Anterior cingulate cortex (tissue), 58 donors: ENCODE measurements at places on chromosomes 1 and 21.
A peak's percentile ranks its signal among the peaks of the same experiment; 100 is the strongest.

DNA sequence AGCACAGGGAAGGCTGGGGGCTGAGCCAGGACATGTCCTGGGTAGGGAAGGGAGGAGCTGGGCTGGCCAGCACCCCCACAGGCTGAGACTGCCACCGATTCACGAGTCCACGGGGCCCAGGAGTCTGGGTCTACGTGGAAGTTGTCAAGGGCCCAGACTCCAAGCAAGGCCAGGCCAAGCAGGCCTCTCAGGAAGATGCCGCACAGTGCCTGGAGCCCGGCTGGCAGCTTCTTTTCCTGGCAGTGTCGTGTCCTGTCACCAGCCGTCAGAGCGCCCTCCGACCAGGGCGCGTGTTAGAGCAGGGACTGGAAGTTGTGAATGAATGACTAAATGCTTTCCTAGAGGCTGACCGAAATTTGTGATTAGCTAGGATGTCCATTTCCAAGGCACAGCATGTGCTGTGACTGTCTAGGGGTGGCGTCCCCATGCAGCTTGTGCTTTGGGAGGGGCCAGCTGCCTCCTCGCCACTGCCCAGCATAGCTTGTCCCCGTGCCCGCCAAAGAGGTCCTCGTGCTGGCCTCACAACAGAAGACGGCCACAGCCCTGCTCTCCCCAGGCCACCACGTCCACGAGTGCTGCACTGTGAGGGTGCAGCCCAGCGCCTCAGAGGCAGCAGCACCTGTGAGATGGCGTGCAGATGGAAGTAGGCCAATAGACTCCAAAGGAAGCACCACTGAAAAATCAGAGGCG, 147.4 kb upstream of the COL6A1 start:
- no peak for DNase-seq

GRCh38 chr1:165773324-165773965, 4.8 kb upstream of the TMCO1 start:
- no peak for DNase-seq

DNA sequence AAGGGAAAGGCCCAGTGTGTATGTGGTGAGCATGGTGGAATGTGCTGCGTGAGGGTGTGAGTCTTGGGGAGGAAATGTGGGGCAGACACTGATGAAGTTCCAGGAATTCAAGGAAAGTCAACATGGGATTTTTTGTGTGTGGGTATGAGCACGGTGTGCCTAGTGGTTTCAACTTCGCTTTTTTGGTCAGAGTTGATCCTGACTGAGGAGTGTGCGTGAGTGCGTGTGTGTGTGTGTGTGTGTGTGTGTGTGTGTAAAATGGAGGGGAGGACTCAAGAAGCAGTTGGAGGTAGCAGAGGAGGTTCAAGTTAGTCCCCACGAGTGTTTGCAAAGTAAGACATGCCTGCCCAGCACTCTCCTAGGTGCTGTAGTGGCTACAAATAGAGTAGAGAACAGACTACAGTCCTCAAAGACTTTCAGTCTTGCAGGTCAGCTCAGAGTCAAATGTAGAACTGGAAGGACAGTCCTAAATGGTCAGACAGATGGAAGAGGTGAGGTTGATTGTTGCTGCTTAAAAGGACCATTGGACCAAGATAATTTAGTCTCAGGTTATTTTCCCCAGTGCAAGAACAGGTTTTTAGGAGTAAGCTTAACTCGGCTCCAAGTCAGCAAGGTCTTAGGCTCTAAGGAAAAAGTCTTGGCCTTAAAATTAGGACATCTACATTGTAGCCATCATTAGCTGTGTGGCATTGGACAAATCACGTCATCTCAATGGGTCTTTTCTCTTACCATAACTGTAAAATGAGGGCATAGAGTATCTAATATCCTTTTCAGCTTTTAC, 25.0 kb downstream of the SLAMF1 start:
- no peak for DNase-seq

GRCh38 chr21:45987121-45987711, 5.6 kb downstream of the COL6A1 start:
- DNase-seq: no peak

- DNase-seq: peak; percentile 22
Observed at GRCh38 chr1:37765916-37766664, 1.2 kb upstream of the EPHA10 start.

DNA sequence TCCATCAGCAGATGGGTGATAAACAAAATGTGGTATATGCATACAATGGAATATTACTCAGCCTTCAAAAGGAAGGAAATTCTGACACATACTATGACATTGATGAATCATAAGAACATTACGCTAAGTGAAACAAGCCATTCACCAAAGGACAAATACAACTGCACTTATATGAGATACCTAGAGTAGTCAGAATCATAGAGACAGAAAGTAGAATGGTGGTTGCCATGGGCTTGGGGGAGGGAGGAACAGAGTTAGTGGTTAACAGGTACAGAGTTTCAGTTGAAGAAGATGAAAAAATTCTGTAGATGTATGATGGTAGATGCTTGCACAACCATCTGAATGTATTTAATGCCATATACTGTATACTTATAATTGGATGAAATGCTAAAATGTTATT, 39.1 kb upstream of the KCNK2 start:
- no peak for DNase-seq

DNA sequence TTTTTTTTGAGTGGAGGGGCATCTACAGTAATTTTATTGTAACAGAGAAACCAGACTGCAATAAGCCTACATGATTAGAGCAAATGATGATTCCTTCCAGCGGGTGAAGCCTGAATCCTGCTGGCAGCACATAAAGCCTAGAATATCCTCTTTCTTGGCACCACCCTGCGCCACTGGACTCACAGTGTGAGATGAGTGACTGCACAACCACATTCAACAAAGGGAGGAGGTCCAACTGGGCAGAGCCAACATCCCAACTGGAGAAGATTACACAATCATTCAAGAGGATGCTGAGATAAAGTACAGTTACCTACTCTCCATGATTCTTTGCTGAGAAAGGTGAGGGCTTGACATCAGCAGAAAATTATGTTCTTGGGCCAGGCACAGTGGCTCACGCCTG, 67.4 kb downstream of the TNFSF4 start:
- no peak for DNase-seq

GRCh38 chr1:184393962-184394361, 7.1 kb downstream of the C1orf21 start:
- no peak for DNase-seq

GRCh38 chr1:30780409-30780808, 22.8 kb upstream of the LAPTM5 start:
- DNase-seq: no peak

- DNase-seq: no peak
Observed at GRCh38 chr1:30533796-30534550, 189.4 kb downstream of the MATN1 start.

- DNase-seq: no peak
Observed at GRCh38 chr1:14803002-14803789, 204.7 kb downstream of the KAZN start.

- DNase-seq: peak; percentile 50
Observed at GRCh38 chr1:2543543-2544092, 12.6 kb upstream of the TNFRSF14 start.

- DNase-seq: no peak
Observed at GRCh38 chr1:203186091-203186445, 436 bp downstream of the CHI3L1 start.

GRCh38 chr1:220533504-220534109, 5.7 kb downstream of the MARK1 start:
- no peak for DNase-seq

- DNase-seq: no peak
Observed at GRCh38 chr1:80910426-80910825, 890.3 kb upstream of the ADGRL2 start.

DNA sequence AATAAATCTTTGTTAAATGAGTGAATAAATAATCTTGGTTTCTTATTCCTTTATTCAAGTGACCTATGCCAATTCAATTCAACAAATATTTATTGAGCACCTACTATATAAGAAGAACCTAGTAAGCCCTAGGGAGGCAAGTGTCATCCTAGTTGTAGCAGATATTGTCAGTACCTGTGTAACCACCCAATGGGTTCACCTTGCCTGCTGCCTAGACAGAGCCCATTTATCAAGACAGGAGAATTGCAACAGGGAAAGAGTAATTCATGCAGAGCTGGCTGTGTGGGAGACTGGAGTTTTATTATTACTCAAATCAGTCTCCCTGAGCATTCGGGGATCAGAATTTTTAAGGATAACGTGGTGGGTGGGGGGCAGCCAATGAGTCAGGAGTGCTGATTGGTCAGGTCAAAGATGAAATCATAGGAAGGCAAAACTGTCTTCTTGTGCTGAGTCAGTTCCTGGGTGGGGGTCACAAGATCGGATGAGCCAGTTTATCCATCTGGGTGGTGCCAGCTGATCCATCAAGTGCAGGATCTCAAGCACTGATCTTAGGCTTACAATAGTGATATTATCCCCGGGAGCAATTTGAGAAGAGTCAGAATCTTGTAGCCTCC, 53.8 kb upstream of the KCNA3 start:
- DNase-seq: no peak
